ENCODE measurements at places on chromosomes 13 and 19.

GRCh38 chr19:28301961-28302360 lies 911.0 kb downstream of the UQCRFS1 start:
- H3K27ac ChIP-seq = no peak overlapping the region
- no peaks in the 10 kb centered on the region for H3K36me3 ChIP-seq
- no peak overlapping the region for H3K4me3 ChIP-seq
- no peak for DNase-seq
- no peaks in the 10 kb centered on the region for H3K4me1 ChIP-seq
- no peaks in the 10 kb centered on the region for H3K27me3 ChIP-seq

DNA sequence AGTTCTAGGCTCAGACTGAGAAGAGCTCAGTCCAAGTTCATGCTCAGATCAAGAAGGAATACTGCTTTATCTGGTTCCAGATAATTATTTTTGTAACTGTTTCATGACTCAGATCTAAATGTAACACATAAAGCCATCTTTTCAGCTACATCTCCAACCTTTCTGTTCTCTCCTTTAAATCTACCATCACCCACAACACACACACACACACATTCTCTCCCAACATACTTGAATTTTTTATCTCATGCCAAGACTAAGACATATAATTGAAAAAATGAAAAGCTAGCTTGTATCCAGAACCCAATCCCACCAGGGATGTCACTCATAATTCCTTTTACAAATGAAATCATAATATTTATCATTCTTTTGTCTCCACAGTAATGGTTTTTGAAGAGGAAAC lies 7.6 kb downstream of the KATNAL1 start:
- no peak overlapping the region for H3K4me3 ChIP-seq
- H3K4me1 ChIP-seq = peaks cover 11% of the 10 kb centered on the region
- H3K27ac ChIP-seq = no peak overlapping the region
- DNase-seq = no peak

GRCh38 chr19:6378041-6378440 lies 2.3 kb upstream of the PSPN start:
- H3K27me3 ChIP-seq = no peaks in the 10 kb centered on the region
- H3K4me3 ChIP-seq = no peak overlapping the region
- no peak for DNase-seq
- peaks cover 2% of the 10 kb centered on the region for H3K4me1 ChIP-seq

- H3K4me3 ChIP-seq = no peak overlapping the region
- H3K27me3 ChIP-seq = no peaks in the 10 kb centered on the region
- no peaks in the 10 kb centered on the region for H3K36me3 ChIP-seq
- DNase-seq = no peak
Observed at GRCh38 chr13:103607995-103608394, 541.8 kb upstream of the SLC10A2 start.

DNA sequence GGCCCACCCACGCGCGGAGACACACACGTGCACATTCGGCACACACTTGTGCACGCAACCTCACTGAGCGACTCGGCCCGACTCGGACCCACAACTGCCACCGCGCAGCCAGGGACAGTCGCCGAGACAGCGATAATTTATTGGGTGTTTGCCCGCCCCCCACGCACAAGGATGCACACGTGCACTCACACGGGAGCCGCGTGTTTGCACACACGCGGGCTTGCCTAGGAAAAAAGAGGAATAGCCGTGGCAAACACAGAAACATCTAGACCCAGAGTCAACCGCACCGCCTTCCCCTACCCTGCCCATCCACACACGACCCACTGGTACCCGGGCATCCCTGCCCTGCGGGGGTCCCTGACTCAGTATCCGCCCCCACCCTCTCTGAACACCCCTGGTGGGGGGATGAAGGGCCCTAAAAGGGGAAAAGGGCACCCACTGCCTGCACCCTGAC lies 1.1 kb upstream of the SSBP4 start:
- no peaks in the 10 kb centered on the region for H3K27me3 ChIP-seq
- DNase-seq = no peak
- peak overlapping the region; percentile 60 for H3K4me3 ChIP-seq
- H3K36me3 ChIP-seq = peaks cover 2% of the 10 kb centered on the region

DNA sequence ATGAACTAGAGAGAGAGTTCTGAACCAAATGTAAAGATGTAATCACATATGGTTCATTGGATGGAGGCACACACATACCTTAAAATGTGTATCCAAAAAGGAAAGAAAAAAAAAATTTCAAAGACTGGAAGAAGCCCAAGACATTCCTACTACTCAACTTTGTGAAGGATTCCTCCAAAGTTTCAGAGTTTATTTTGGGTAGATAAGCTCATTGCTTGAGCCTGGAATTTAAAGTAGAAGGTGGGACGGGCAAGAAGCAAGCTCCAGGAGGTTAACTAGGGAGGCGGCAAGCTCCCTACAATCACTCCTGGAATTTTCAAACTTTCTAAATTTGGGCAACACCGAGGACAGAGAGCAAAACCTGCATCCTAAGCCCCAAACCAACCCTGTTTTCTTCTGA lies 1.9 kb downstream of the TSHZ3 start:
- no peaks in the 10 kb centered on the region for H3K36me3 ChIP-seq
- no peaks in the 10 kb centered on the region for H3K4me1 ChIP-seq
- no peak overlapping the region for H3K4me3 ChIP-seq
- H3K27ac ChIP-seq = no peak overlapping the region
- DNase-seq = no peak

- no peaks in the 10 kb centered on the region for H3K36me3 ChIP-seq
- no peak for DNase-seq
- no peaks in the 10 kb centered on the region for H3K27me3 ChIP-seq
- no peak overlapping the region for H3K27ac ChIP-seq
- H3K4me1 ChIP-seq = no peaks in the 10 kb centered on the region
- no peak overlapping the region for H3K4me3 ChIP-seq
Observed at GRCh38 chr13:24038405-24038804, 122.1 kb upstream of the SPATA13 start.

GRCh38 chr13:113390874-113391497 lies 27.1 kb upstream of the GRTP1 start:
- H3K4me1 ChIP-seq = no peaks in the 10 kb centered on the region
- DNase-seq = no peak

Measured in Panc1 (cell line).